ENCODE measurements at places on chromosomes 2 and 18. TPM values are rescaled to one million over a fixed set of nuclear protein-coding genes. Genes with fewer than 3 reads are reported as not detected.

The GAD1 gene
- 0.39 TPM for total RNA-seq

GRCh38 chr2:122191331-122191730 is 435.9 kb downstream of the TSN start:
- peak overlapping the region; percentile 19 for H3K27ac ChIP-seq
- no peaks in the 10 kb centered on the region for H3K4me1 ChIP-seq
- no peaks in the 10 kb centered on the region for H3K27me3 ChIP-seq
- no peak overlapping the region for H3K4me3 ChIP-seq
- DNase-seq = peak; percentile 39

DNA sequence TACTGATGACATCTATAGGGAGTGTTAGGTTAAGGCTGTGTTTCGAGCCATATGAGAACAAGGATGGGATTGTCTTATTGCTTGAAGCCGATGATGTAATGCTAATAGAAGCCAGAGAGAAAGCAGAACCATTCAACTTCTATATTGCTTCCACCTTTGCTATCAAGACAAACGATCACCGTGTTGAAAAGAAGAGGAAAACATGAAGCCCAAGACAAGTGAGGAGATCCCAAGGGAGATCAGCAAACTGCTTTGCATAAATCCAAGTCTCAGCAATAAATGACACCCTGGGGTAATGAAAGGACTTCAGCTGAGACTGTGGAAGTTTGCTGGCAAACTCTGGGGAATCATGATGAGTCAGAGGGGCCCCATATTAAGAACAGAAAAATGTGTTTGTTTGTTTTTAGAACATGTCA is 206.2 kb downstream of the NCKAP5 start:
- DNase-seq = no peak
- H3K27me3 ChIP-seq = no peaks in the 10 kb centered on the region
- peak overlapping the region; percentile 93 for H3K27ac ChIP-seq
- H3K36me3 ChIP-seq = no peaks in the 10 kb centered on the region
- peaks cover 50% of the 10 kb centered on the region for H3K4me1 ChIP-seq

DNA sequence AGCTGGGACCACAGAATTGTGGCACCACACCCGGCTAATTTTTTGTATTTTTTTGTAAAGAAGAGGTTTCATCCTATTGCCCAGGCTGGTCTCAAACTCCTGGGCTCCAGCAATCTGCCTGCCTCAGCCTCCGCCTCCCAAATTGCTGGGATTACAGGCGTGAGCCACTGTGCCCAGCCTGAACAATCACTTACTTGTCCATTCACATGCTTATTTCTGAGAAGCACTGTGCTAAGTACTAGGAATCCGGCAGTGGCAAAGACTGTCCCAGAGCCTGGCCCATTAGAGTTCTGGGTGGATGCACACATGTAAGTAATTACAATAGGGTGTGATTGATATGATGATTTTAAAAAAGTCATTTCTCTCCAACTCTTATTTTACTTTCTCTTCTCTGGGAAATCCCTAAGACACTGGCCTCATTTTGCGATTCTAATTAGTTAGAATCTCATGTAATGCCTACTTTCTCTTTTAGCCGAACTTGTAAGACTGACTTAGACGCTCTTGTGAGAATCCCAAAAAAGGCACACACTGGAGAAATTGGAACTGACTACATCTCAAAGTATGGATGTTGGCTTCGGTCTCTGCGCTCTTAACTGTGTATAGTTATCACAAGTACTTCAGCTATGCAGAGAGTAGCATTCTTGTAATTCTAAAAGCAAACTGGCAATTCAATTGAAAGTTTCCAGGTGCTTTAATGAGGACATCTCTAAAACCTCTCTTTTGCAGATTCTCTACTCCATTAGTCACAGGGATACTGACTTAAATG is 567.7 kb downstream of the DCC start:
- no peak for DNase-seq
- H3K4me1 ChIP-seq = no peaks in the 10 kb centered on the region
- H3K27ac ChIP-seq = no peak overlapping the region
- H3K27me3 ChIP-seq = no peaks in the 10 kb centered on the region
- no peaks in the 10 kb centered on the region for H3K36me3 ChIP-seq
- no peak overlapping the region for H3K4me3 ChIP-seq

DNA sequence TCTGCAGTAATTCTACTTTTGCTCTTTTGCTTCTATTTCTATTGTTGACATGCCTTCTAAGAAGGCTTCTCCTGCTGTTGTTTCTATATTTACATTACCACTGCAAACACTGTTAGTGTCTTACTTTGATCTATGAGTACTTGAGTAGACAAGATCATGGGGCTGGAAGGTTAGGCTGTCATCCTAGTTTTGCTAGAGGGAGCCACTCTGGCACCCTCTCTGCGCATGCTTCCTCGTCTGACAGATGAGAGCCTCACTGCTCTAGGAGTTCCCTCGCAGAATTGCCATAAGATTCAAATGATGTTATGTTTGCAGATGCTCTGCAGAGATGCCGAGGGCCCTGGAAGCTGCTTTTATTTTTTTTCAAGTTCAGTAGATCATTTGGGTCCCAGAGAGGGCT is 185.6 kb downstream of the RNF144A start:
- no peaks in the 10 kb centered on the region for H3K27me3 ChIP-seq
- no peak for DNase-seq
- H3K4me1 ChIP-seq = peaks cover 9% of the 10 kb centered on the region
- H3K4me3 ChIP-seq = no peak overlapping the region

GRCh38 chr2:205684871-205685313 is 2.6 kb downstream of the NRP2 start:
- H3K36me3 ChIP-seq = peaks cover under 1% of the 10 kb centered on the region
- H3K4me1 ChIP-seq = peaks cover 79% of the 10 kb centered on the region
- H3K4me3 ChIP-seq = peak overlapping the region; percentile 96
- H3K27me3 ChIP-seq = peaks cover 52% of the 10 kb centered on the region
- no peak overlapping the region for H3K27ac ChIP-seq

GRCh38 chr2:177902395-177903163 is 170.0 kb downstream of the PDE11A start:
- no peak for DNase-seq
- no peak overlapping the region for H3K27ac ChIP-seq
- H3K27me3 ChIP-seq = no peaks in the 10 kb centered on the region
- no peaks in the 10 kb centered on the region for H3K36me3 ChIP-seq
- H3K4me3 ChIP-seq = no peak overlapping the region
